ENCODE measurements at places on chromosomes 16 and 17.
A peak's percentile ranks its signal among the peaks of the same experiment; 100 is the strongest.

DNA sequence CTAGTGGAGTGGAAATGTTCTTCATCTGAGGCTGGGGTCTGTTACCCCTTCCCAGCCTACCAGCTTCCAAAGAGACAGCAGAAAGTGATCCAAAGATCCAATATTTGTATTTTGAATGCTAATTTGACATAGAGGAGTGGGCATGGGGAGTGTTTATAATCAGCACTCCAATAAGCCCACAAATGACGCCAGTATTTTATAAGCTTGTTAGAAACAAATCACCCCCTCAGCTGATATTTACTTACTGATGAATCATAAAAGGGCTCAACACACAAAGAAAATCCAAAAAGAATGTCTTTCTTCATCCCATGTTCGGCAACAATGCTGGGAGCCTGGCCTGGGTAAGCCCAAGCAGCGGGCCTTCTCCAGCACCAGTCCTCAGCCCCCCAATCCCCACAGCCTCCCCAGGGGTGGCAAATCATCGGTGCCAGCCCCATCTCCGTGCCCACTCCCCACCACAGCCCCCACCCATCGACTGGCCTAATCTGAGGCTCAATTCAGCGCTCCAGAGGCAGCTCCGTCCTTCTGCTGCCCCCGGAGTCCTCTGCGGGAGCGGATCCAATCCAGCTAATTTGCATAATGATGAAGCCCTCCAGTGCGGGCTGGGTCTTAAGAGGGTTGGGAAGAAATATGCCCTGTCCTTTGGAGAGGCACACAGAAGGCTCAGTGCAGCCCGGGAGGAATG, 169.5 kb downstream of the C16orf78 start:
- no peak for DNase-seq

DNA sequence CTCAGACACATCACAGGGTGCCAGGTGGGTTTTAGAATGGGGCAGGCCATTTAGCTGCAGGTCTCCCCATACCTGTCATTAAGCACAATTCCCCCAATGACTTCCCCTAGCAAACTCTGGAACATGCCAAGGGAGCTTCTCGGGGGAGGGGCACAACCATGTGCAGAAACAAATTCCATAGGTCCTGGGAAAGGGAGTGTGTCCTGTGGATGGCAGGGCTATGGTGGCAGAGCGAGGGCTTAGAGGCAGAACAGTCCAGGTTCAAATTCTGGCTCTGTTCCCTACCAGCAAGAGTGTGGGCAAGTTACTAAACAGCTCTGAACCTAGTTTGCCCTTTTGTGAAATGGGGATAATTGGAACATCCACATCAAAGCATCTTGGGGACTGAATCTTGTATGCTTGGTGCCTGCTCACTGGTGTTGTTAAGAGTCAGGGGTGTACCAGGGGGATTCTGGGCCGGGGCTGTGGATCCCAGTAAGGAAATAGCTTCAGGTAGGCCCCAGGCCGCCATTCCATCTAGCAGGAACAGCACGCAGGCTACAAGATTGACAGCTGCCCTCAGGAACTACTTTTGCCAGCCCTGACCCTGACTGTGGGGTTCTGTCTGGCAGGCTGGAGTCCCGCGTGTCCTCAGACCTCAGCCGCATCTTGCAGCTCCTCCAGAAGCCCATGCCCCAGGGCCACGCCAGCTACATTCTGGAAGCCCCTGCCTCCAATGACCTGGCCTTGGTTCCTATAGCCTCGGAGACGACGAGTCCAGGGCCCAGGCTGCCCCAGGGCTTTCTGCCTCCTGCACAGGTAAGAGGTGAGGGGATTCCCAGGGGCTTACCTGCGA, 5.6 kb upstream of the DCAF7 start:
- no peak for DNase-seq

- no peak for DNase-seq
Measured at GRCh38 chr16:18984435-18985005, 786 bp downstream of the TMC7 start.

DNA sequence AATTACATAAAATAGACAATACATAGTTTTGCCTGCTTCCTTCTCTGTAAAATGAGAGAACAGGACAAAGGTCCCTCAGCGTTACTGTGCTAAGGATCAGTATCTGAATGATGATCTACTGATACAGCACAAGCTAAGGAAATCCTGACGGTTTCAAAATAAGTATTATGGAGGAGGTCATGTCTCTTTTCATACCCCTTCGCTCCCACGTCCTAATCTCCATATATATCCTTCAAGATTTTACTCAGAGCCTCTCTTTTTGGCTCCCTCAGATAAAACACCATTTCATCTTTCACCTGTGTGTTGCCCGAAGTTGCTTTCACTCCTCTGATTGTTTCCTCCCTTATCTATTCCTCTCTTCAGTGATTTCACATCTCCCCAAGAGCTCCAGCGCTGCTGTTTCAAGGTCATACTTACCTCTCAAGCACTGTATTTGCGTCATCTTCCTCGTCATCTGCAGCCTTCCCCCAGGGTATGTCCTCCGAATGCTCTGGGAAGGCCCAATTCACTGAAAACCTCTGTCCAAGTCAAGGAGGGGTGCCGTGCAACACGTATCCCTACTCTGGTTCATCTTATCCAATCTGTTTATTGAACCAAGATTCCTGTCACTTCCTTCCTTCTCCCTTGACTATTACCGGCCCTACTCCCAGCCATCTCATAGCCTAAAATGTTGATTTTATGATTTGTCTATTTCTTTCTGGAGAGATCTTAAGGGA, 1.2 kb upstream of the BLTP2 start:
- DNase-seq = no peak

- no peak for DNase-seq
Measured at GRCh38 chr16:56408379-56409098, 16.8 kb downstream of the AMFR start.

- no peak for DNase-seq
Measured at GRCh38 chr16:56318827-56319140, 106.6 kb downstream of the AMFR start.

GRCh38 chr16:54236773-54237172, 49.8 kb downstream of the IRX3 start:
- no peak for DNase-seq

- DNase-seq = peak; percentile 30
Measured at GRCh38 chr17:82933911-82934310, 94.1 kb upstream of the ZNF750 start.
